Coronary artery (tissue), 2 donors: ENCODE measurements at places on chromosomes 1 and 21.

DNA sequence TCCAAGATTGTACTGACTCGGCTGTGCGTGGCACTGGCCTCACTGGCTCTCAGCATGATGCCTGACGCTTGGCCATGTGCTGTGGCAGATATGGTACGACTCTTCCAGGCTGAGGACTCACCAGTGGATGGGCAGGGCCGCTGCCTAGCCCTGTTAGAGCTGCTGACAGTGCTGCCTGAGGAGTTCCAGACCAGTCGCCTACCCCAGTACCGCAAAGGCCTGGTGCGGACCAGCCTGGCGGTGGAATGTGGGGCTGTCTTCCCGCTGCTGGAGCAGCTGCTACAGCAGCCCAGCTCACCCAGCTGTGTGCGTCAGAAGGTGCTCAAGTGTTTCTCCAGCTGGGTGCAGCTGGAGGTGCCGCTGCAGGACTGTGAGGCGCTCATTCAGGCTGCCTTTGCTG, 2.9 kb downstream of the IPO13 start:
- DNase-seq, result no peak

DNA sequence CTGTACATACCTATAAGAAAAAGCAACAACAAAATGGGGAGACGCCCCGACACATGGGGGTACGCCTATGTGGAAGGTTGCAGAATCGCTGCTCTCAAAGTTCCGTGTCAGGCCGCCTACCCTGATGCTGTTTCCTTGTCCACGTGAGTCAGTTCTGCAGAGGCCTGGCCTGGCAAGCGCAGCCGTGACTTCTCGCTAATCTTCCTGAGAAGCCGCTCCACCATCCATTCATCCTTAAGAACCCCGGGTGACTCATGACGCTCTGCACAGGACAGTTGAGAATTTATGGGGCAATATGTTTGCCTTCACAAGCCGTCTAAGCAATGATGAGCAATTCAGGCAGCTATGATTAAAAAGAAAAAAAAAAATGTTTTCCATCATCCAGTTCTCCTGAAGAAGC, 122.3 kb upstream of the TMPRSS2 start:
- DNase-seq, result no peak

DNA sequence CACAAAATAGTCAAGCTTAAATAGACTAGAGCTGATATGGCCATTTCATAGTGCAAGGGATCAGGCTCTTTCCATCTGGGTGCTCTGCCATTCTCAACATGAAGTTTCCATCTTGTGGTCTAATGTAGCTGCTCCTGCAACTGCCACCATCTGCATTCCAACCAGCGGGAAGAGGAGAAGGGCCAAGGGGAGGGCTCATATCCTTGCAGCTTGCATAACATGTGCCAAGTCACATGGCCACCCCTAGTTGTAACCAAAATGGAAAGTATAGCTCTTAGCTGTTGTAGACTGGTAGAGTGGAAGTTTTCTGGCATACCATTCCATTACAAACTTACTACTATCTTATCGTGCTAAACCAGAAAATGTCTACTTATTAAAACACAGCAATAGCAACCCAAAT, 38.9 kb upstream of the IVNS1ABP start:
- DNase-seq, result no peak

GRCh38 chr1:164587617-164588501, 28.9 kb downstream of the PBX1 start:
- no peak for DNase-seq

- no peak for DNase-seq
Measured at GRCh38 chr1:52164604-52165003, 22.7 kb downstream of the ZFYVE9 start.
